ENCODE measurements at places on chromosomes 7 and 10.

GRCh38 chr7:71633551-71634008 lies 501.6 kb downstream of the GALNT17 start:
- DNase-seq = no peak

GRCh38 chr7:64602086-64602485 lies 39.2 kb upstream of the ZNF680 start:
- DNase-seq = no peak

- DNase-seq = no peak
Measured at GRCh38 chr10:86312701-86313270, 53.8 kb downstream of the GRID1 start.

- no peak for DNase-seq
Measured at GRCh38 chr7:2800220-2800930, 43.7 kb downstream of the GNA12 start.

DNA sequence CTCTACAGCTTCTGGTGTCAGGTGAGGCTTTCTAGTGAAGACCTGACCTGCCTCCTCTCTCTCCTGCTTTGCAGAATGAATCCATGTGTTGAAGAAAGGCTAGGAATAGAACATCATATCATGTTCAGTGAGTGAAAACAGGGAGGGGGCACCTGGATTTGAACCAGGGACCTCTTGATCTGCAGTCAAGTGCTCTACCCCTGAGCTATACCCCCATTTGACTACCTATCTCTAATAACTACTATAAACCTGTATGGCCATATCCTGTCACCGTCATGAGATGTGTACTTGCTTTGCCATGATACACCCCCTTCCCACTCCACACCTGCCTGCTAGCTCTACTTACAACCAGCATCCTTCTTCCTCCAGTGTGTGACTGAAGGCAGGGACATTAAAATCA lies 91.3 kb upstream of the ZNF746 start:
- DNase-seq = no peak

DNA sequence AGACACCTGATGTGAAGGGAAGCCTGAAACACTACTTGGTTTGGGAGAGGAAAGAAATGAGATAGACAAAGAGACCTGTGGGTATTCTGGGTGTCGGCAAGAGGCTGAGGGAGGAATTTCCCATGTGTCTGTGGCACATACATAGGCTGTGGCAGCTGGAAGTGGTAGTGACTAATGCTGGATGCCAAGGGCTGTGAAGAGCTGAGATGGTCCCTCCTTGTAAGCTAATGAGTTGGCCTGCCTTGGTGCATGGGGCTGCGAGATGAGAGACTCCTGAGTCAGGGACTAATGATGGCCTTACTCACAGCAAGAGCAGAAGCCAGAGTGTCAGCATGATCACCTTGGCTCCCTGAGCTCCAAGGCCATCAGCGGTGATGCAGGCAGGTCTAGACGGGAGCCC lies 119.0 kb upstream of the EEPD1 start:
- DNase-seq = no peak

GRCh38 chr7:28293527-28293835 lies 112.9 kb upstream of the JAZF1 start:
- DNase-seq = no peak

DNA sequence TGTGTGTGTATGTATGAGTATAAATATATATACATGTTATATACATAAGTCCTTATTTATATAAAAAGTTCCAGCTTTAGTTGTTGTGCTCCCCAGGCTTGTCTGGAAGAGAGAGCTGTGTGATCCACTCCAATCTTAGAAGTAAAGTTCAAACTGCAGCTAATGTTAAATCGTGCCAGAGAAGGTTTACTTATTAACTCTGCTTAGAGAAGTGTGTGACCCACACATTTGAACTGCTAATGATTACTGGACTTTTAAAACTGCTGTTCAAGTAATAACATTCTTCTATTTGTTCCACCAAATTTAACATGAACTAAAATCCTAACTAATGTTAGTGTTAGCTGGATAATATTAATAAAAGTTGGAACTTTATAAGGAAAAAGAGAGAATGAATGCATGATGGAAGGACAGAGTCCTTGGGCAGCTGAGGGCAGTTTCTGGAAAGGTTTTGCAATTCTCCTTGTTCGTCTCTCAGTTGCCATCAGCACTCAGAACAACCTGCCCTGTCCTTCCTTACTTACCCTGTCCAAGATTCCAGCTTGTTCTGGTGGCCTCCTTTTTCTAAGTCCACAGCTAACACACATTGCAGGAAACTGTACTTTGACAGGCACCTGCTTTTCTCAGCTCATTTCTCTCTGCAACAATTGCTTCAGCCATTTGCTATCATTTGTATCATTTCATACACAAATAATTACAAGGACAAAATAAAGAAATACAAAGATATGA lies 162.6 kb downstream of the FAM107B start:
- no peak for DNase-seq

DNA sequence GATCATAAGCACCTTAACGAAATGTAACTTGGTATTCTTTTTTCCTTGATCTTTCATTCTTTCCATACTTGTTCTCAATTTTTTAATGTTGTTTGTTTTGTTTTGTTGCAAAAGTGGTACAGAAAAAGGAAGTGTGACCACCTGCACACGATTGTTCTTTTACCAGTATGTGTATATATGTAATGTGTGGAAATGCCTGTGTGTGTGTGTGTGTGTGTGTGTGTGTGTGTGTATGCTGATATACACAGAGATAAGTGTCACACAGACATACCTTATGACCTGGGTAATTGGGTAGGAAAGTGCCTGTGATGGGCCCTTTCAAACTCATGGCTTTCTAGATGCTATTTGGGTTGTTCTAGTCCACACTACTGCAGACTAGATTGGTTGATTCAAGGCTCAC lies 14.0 kb downstream of the INHBA start:
- no peak for DNase-seq

DNA sequence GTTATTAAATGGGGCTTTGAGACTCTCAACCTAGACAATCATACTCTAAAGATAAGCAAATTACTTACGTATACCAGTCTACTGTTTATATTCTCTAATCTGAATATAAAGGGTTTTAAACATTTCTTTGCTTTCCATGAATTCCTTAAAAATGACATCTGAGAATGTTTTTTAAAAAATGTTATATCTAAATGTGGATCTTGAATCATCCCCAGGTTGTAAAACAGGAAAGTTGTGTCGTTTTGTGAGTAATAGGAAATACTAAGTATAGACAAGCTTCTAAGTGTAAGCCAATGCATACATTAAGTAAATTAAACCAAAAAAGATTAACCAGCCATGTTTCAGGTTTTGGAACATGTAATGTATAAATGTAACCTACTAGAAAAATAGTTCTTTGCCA lies 26.8 kb downstream of the ADD3 start:
- no peak for DNase-seq

DNA sequence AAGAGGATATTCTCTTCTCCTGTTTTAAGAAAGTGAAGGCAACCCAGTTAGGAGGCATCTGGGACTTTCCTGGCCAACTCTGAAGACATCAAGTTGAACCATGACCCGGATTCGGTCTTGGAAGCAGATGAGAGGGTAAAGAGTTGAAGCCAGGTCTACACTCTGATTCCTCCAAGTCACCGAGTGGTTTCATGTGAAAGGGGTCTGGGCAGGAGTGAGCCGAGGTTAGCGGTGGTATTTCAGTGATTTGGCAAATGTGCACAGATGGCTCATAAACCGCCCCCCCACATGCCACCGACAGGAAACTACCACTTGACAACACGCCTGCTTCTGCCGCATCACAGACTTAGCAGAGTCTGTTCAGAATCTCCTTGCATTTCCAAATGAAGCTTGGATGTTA lies 11.4 kb upstream of the REPIN1 start:
- no peak for DNase-seq

- no peak for DNase-seq
Measured at GRCh38 chr7:106484562-106484961, 176.4 kb downstream of the CCDC71L start.

DNA sequence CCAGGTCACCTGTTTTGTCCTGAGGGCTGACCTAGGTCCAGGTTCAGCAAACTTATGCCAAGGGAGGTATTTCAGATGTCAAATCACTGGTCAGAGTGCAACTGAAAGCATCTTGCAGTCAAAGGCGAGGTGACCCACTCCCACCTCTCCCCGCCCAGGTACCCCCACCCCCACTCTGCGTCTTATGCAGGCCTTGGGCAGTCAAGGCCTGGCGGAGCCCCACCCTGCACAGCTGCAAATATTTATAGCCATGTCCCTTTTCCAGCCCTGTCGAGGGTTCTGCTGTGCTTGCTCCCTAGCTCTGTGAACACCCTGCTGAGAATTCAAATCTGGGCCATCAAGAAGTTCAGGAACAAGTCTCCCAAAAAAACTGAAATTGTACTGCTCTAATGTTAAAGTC lies 40.6 kb upstream of the BMPR1A start:
- no peak for DNase-seq

GRCh38 chr7:47586925-47587324 lies 5.0 kb upstream of the TNS3 start:
- no peak for DNase-seq

Measured in esophagus squamous epithelium (tissue), 5 donors.